ENCODE measurements at places on chromosomes 6 and 20.

- no peak for DNase-seq
Observed at GRCh38 chr6:144158133-144158532, 7.8 kb downstream of the STX11 start.

DNA sequence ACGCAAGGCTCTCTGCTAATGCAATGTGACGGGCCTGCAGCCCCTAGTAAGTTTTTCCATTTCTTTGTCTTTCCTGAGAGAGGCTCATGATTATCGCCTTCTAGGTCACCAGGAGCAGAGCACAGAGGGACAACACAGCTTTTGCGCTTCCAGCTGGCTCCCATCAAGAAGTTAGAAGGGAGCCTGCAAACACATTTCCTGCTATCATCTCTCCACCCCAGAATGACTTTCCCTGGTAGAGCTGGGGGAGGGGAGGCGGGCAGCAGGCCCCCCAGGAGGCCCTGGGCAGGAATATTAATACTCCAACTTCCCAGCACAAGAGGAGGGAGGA, 35.7 kb upstream of the CCDC167 start:
- DNase-seq: no peak

- DNase-seq: no peak
Observed at GRCh38 chr6:135162678-135163439, 18.2 kb upstream of the MYB start.

DNA sequence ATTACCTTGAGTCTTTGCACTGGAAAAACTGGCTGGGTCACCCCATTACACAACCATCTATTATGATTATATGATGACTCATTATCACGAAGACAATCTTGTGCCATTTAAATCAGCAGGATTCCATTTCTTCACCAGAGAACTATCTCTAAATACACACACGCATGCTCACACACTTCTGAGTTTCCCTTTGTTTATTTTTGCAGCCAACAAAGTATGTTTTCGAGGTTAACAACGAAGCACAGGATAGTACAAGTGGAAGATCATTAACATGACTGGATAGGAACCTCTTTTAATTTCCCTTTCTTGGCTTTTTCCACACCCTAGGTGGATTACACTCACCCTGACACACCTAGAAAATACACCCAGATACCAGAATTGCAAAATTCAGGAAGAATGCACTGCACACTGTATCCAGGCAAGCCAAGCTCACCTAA, 18.9 kb downstream of the PERP start:
- no peak for DNase-seq

GRCh38 chr6:100886076-100886475, 4.9 kb upstream of the ASCC3 start:
- no peak for DNase-seq

DNA sequence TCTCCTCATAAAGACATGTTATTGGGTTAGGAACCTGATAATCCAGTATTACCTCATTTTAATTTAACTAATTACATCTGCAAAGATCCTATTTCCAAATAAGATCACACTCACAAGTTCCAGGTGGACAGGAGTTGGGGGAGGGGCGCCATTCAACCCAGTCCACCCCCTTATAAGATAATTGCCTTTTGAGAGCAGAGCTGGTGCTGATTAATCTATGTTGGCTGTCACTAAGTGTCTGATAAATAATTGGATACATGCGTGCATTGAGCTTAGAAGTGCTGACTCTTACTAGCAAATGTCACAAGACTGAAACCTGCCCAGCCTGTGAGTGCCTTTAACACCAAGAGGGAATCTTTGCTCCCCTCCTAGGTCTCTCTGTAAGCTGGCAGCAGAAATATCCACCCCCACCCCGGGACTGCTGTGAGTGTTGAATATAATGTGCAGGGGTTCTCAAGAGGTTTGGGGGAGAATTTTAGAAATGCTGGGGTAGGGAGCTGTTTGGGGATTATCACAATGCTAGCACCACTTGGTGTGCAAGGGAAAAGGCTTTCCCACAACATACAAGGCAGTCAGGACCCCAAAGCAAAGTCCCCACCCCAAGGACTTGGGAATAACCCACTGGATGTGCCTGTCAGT, 87.5 kb downstream of the ANKRD60 start:
- no peak for DNase-seq

DNA sequence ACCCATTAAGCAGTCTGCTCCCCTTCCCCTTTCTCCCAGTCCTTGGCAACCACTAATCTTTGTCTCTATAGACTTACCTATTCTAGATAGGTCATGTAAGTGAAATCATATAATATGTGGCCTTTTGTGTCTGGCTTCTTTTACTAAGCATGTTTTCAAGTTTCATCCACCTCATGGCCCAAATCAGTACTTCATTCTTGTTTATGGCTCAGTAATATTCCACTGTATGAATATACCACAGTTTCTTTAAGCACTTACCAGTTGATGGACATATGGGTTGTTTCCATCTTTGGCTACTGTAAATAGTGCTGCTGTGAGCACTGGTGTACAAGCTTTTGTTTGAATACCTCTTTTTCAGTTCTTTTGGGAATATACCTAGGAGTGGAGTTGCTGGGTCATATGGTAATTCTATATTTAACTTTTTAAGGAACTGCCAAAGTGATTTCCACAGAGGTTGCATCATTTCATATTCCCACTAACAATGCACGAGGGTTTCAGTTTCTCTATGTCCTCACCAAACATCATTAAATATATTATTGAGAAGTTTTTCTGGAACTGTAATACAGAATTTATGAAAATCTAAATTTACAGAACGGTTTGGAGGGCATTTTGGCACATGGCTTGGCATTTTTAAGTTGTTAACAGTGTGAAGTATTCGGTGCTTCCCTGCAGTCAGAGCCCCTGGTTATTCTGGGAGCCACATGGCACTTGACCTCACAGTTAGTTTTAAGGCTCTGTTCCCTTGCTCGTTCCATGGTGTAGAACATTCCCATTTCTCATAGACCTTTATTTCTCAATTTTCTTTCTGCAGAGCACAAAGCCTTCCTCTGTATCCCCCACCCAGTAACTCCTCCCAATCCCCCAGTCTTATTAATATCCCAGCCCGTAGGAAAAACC, 27.0 kb upstream of the DTNBP1 start:
- DNase-seq: no peak
